Hematopoietic multipotent progenitor cell (in vitro differentiated cells): ENCODE measurements at places on chromosomes 4 and X. TPM values are rescaled to one million over a fixed set of nuclear protein-coding genes. Genes with fewer than 3 reads are reported as not detected.
A peak's percentile ranks its signal among the peaks of the same experiment; 100 is the strongest.

DNA sequence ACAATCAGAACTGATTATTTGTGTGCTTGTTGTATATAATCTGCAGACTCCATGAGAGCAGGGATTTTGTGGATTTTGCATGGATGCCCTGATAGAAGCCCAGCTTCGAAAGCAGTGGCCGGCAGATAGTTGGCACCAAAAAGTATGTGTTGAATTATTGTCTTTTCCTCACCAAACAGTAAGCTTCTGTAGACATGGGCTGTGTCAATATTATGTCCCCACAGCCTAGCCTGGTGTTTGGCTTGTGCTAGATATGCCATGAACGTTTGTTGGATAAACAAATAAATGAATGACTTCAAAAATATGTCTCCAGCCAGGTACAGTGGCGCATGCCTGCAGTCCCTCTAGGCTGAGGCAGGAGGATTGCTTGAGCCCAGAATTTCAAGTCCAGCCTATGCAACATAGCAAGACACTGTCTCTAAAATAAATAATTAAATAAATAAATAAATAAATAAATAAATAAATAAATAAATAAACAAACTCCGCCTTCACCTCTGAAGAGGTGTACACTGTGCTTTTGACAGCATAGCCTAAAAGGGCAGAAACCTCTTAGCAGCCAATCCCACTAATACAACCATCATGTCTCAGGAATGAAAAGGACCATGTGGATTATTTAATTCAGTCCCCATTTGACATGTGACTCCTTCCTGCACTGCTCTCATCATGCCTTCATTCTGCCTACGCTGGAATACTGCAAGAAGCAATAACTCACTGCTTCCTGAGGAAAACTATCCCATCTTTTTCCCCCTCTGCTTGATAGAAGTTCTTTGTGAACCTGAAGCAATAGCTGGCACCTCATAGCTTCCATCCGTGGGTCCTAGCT lies 335.2 kb downstream of the FBXW7 start:
- DNase-seq = no peak

DNA sequence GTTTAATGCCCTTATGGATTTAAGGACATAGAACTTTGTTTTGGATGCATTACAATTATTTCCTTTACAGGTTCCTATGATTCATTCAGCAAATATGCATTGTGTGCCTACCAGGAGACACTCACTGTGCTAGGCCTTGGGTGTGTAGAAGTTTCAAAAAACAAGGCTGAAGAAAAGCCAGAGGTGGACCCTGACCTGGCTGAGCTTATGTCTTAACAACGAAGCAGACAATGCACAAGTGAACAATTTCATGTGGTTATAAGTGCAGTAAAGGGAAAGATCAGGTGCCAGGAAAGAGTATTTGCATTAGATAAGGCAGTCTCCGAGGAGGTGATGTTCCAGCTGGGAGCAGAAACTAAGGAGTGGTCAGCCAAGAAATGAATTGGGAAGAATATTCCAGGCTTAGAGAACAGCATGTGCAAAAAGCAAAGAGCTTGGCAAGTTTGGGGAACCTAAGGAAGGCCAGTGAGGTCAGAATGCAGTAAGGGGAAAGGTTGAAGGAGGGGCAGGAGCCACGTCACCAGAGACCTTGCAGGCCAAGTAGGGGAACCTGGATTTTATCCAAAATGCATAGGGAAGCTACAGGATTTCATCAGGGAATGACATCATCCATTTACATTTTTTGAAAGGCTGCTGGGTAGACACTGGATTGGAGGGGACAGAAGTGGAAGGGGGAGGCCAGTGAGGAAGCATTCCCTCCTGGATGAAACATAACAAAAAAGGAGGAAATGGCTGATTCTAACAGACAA lies 193.6 kb downstream of the SOWAHB start:
- no peak for DNase-seq

The SPATA4 gene
- total RNA-seq = not detected

DNA sequence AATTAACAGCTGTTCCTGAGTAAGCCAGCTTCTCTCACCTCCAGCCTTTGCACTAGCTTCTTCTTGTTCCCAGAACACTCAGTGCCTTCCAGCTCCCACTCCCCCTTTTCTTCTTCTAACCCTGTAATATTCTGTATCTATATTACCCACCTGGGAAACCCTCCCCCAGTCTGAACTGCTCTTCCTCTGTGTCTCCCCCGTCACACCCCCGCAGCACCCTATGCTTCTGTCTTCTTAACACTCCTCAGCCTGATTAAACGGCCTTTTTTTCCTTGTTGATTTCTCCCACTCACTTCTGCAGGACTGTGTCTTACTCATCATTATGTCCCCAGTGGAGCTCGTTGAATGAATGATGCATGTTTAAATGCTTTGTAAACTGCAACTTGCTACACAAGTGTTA lies 9.0 kb upstream of the LONRF3 start:
- no peak for DNase-seq

- no peak for DNase-seq
Observed at GRCh38 chr4:113335746-113336145, 286.3 kb downstream of the ANK2 start.

GRCh38 chr4:7295911-7296660 lies 103.7 kb downstream of the SORCS2 start:
- DNase-seq = peak; percentile 19

GRCh38 chr4:125693228-125693627 lies 378.5 kb downstream of the FAT4 start:
- no peak for DNase-seq

The SPANXA1 gene
- not detected for total RNA-seq

The FAM47E gene
- 1.3 TPM for total RNA-seq

GRCh38 chr4:4645743-4646142 lies 103.9 kb upstream of the STX18 start:
- DNase-seq = no peak

- peak; percentile 59 for DNase-seq
Observed at GRCh38 chrX:51144828-51145442, 187.7 kb upstream of the NUDT10 start.

The ZCCHC12 gene
- total RNA-seq = under 0.01 TPM

DNA sequence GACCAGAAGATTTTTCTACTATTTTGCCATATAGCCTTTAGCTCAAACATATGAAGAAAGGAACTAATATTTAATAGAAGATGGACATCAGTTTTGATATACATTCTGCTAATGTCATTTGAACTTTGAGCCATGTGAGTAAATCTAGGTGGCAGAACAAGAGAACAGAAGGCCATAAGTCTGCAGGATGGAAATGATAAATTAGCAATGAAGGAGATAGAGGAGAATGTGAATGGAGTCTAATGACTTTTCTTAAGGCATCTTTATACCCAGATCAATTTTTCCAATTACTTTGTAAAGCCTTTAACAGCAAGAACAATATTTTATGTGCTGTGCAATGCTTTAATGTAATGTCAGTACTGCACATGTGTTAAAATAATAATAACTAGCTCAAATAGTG lies 30.1 kb upstream of the ALG13 start:
- DNase-seq = no peak

The H2BW2 gene
- not detected for total RNA-seq

GRCh38 chrX:95056901-95057300 lies 1382.9 kb downstream of the FAM133A start:
- DNase-seq = no peak

DNA sequence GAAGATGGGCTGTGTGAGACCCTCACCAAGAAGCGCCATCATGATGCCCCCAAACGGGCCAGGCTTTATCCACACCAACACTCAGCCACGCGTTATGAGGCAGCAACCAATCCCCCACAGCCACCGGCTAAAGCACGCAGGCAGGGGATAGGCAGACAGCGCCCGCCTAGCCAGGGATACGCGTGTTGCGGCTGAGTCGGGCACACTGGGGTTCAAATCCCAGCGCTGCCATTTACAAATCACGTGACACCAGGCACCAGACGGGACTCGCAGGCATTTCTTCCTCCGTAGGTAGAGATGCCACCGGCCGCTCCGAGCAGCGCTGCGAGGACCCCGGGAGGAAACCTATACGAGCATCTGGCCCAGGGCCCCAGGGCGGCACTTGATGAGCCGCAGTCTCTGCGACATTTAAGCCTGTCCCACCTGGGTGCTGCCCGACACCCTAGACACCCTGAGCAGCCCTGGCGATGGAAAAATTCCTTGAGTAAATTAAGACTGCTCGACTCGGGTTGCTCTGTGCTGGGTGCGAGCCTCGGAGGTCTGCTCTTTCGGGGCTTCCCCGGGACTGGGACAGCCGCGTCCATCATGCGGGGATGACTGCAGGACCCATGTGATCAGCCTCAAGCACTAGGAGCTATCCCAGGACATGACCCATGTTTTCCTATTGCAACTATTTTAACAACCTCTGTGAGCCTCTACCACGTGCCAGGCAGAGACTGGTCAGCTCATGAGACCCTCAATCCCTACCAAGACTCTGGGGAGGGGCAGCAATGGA lies 6.3 kb downstream of the ABLIM2 start:
- DNase-seq = no peak

DNA sequence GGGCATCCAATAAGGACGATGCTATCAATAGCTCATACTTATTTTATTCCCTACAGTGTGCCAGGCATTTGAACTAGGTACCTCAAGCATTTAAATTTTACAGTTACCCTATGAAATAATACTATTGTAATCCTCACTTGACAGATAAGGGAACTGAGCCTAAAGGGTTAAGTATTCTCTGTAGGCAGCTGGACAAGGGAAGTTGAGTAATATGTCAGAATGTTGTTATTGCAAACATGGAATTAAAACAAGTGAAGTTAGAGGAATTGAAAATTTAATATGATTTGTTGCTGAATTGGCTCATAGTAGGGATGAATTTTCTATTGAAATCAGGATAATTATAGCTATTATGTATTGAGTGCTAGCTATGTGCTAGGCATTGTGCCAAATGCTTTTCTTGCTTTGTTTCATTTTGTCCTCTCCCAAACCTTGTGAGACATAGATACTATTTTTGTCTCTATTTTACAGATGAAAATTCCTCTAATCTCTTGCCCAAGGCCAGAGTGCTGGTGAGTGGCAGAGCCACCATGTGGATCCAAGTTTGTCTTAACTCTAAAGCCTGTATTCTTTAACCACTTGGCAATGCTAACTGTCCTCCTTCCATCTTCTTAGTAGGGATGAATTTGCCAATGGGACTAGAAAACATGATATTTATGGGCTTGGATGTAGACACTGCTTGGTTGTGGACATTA lies 58.1 kb downstream of the TMEM164 start:
- no peak for DNase-seq

GRCh38 chr4:16051132-16051531 lies 32.7 kb downstream of the PROM1 start:
- DNase-seq = no peak

The UGT2B7 gene
- not detected for total RNA-seq

DNA sequence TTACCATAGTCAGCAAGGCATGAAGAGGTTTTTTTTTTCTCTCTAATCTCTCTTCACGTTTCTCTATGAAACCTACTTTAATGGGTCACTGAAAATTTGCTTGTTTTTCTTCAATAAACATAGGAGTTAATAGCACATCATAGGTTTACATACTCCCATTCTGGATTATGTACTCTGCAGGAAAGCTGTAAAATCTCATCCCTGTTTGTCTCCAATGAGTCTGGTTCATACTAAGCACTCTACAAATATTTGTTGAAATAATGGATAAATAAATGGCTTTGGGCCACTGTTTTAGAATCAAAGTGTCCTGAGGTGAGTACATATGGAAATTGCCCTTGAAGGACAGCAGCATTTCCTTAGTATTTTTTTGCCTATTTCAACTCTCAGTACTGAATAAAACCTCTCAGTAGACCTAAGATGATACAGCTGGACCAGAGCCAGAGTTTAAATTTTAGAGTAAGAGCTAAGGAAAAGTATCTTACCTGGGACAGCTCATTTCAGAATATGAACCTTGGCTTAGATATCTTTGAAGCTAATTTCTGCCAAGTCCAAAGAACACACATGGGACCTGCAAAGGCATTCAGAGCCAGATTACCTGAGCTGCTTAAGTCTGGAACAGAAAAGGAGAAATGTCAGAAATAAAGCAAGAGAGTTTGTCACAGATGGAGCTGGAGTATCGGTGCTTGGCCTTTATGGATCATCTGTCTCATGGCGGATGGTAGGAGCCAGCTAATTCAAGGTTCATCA lies 34.4 kb downstream of the PF4 start:
- no peak for DNase-seq

The MAD2L1 gene
- 8.6 TPM for total RNA-seq

- DNase-seq = no peak
Observed at GRCh38 chrX:68838571-68838910, 9.7 kb downstream of the EFNB1 start.

DNA sequence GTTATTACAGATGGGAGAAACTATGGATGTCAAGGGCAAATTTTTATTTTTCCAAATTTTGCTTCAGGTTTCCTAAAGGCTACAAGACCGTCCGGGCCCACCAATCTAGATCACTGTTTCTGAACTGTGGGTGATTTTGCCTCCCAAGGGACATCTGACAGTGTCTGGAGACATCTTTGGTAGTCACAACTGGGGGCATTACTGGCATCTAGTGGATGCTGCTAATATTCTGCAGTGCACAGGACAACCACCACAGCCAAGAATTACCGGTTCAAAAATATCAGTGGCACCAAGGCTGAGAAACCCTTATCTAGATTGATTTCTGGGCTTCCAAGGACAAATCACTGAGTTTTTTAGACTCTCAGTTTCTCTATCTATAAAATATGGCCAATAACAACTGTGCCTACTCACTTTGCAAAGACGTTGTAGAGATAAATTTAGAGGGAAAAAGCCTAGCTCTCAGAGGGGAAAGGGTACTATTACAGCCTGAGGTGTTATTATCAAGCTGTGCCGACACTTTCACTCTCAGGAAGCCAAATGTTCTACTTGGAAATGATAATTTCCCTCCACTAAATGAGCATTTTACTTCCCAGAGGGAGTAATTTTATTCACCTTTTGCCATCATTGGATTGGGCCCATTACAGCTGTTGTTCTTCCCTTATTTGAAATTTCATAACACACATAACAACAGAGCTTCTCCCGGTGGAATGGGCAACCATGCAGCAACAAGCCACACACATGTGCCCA lies 442.1 kb downstream of the CENPC start:
- DNase-seq = no peak

The IL2RG gene
- total RNA-seq = 119 TPM

- DNase-seq = peak; percentile 77
Observed at GRCh38 chr4:76179398-76180318, 31.5 kb upstream of the NUP54 start.

DNA sequence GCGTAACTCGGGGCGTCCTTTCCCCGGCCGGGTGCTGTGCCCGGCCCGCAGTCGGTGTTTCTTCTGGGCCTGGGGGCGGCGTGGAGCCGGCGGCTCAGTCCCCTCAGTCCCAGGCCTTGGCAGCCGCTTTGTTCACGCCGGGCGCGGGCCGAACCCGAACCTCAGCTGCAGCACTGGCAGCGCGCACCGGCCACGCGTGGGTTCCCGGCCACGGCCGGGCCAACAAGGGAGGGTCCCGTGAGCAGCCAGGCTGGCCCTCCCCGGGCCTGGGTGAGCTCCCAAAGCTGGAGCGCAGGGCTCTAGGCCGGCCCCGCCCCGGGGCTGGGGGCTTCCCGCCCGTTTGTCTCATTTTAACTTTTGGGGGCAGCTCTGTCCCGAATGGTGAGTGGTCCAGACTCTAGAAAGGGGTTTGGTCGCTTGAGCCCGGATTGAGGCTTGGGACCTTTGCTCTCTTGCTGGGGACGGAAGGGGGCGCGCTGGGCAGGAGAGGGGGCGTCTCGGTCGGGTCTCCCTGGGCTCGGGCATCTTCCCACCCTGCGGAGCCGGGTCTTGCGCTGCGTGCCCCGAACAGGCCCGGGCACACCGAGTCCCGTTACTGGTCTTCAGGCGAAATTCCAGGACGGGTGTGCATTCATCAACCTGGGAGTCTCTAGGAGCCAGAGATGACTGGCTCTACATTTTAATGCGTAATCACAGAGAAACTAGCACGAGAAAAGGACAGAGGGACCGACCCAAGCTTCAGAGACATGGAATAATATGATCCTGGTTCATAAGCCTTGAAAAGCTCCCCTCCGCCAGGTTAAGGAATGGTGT lies 177.1 kb downstream of the CBR4 start:
- peak; percentile 40 for DNase-seq

- DNase-seq = no peak
Observed at GRCh38 chr4:65089666-65090065, 580.6 kb downstream of the EPHA5 start.
